AG10803 (cell line): ENCODE measurements at places on chromosomes 1 and 21.

- no peak for DNase-seq
Measured at GRCh38 chr21:17462276-17462981, 50.4 kb upstream of the CXADR start.

DNA sequence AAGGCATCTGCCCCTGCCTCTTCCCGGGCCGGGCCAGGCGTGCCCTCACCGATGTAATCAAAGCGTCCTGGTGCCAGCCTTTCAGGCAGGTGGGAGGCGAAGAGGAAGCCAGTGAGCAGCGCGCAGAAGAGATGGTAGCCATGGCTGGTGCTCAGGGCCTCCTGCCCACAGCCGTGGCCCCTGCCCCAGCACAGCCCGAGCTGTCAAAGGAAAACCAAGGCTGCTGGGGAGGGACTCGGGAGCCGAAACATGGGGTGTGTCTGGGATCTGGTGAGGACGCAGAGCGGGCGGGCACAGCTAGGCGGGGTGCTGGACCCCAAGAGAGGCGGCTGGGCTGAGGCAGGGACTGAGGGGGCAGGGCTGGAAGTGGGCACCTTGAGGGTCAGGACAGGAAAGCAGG lies 2.7 kb downstream of the BGLAP start:
- DNase-seq, result no peak

DNA sequence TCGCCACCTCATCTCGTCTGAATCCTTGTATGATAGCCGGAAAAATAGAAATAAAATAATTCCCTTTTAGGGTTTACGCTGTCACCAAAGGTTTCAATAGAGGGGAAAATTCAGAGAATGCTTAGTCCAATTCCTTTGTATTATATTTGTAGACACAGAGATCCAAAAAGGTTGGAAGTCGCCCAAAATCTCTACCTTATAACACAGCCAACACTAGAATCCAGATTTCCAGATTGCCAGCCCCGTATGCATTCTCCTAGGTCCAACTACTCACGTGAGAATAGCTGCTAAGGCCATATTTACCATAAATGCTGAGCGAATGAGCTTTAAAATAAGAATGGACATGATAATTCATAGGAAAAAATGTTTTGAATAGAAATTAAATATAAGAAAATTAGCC lies 124.5 kb downstream of the KCNK1 start:
- no peak for DNase-seq

- no peak for DNase-seq
Measured at GRCh38 chr1:245383396-245384330, 228.9 kb downstream of the KIF26B start.

DNA sequence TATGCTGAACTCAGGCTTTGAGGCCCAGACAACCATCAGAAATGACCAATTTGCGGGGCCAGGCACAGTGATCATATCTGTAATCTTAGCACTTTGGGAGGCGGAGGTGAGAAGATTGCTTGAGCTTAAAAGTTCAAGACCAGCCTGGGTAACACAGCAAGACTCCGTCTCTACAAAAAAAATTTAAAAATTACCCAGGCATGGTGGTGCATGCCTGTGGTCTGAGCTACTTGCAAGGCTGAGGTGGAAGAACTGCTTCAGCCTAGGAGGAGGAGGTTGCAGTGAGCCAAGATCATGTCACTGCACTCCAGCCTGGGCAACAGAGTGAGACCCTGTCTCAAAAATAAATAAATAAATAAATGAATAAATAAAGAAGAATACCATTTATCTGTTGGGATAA lies 156.5 kb downstream of the EIF4G3 start:
- DNase-seq, result peak; percentile 26

DNA sequence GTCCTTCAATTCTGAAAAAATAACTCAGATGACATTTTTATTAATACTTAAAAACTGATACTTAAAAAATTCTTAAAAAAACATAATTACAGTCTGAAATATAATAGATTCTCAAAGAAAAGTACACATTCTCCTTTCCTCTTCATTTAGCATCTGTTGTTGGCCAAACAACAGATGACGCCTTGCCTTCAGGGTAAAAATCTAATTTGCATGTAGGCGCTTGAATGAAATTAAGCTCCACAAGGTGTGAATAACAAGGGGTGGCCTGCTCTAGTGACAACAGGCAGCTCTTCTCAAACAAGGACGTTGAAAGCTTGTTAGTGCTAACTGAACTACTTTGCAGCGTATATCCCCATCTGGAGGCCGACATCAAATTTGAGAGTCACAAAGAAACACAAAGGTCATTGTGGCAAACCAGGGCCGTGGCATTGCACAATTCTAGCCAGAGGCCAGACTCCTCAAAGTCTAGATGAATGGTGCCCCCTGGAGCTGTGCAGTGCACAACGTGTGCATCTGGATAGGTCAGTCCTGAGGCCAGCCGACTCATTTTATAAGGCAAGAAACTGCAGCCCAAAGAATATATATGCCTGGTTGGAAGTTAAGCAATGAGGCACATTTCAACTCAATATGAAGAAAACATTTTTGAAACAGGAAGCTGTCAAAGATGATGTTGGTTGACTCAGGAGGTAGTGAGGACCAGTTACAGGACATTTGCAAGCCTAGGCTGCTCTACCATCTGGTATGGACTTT lies 459.2 kb upstream of the RUNX1 start:
- peak; percentile 58 for DNase-seq

GRCh38 chr1:158799689-158800088 lies 18.7 kb upstream of the OR6N2 start:
- no peak for DNase-seq

GRCh38 chr1:179767996-179768395 lies 24.9 kb downstream of the FAM163A start:
- DNase-seq, result no peak

- DNase-seq, result peak; percentile 47
Measured at GRCh38 chr1:221429264-221429663, 312.6 kb downstream of the DUSP10 start.

GRCh38 chr1:85991261-85991660 lies 165.3 kb downstream of the COL24A1 start:
- DNase-seq, result no peak

- DNase-seq, result no peak
Measured at GRCh38 chr1:164613176-164613575, 54.2 kb downstream of the PBX1 start.

- no peak for DNase-seq
Measured at GRCh38 chr1:41046347-41046775, 24.8 kb upstream of the SLFNL1 start.

DNA sequence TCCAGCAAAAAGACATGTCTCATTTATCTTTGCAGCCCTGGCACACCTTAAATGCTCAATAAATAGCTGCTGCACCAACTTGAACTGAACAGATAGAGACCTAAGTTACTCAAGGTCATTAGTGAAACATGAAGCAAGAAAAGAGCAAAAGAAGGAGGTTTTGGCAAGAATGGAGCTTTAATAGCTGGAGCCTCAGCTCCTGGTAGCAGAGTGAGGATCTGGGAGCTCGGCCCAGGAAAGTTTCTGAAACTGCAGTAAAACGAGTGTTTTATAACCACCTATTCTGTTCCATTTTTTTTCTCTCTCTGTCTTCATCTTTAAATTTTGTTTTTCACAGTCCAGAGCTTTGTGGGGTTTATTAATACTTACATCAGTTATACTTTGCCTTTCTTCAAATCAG lies 207.5 kb downstream of the SETD4 start:
- no peak for DNase-seq
